Stimulated activated CD8-positive, alpha-beta memory T cell treated with anti-CD3 and anti-CD28 coated beads, Interleukin-2, amount 100 ng/mL, for 1 hour (primary cell): ENCODE measurements at places on chromosomes 3 and 15.

DNA sequence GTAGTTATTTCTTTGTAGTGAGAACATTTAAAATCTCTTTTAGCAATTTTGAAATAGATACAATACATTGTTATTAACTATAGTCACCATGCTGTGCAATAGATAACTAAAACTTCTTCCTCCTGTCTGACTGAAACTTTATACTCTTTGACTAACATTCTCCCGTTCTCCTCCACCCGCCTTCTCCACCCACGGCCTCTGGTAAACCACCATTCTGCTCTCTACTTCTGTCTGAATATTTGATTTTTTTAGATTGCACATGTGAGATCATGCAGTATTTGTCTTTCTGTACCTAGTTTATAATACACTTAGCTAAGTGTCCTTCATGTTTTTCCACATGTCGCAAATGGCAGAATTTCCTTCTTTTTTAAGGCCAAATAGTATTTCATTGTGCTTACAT lies 72.8 kb upstream of the RBM5 start:
- no peak for DNase-seq

GRCh38 chr3:139105154-139105702 lies 60.5 kb upstream of the PRR23C start:
- DNase-seq: no peak

GRCh38 chr3:52623234-52623792 lies 62.4 kb downstream of the PBRM1 start:
- DNase-seq: no peak

DNA sequence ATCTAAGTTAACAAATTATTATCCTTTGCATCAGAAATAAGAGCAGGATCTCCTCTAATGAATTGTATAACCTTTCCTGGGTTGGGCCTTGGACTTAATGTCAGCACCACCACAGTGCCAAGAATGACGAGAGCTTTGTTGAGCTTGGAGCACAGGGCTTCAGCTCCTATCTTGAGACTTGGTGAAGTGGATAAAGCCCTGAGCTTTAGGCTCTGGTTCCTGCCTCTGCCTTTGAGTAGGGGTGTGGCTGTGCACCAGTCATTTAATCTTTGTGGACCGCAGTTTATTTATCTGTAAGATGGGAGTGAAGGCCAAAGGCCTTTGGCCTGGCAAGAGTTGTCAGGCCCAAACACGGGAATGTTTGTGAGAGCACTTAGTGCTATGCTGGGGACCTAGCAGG lies 162.2 kb downstream of the VGLL4 start:
- no peak for DNase-seq

DNA sequence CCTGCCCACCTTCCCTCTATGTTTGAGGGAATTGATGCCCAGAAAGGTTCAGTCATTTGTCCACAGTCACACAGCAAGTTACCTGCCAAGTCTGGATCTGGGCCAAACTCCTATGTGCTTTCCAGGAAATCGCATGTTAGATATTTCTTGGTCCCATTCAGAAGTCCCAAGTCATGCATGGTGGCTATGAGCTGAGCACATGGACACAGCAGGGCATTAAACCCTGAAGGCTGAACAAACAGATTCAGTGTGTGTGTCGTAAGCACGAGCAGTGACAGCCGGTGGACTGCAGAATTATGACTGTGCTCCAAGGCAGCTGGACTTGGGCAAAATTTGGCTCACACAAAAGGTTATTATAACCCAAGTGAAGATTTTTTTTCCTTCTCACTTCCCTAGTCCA lies 11.4 kb upstream of the SLC6A6 start:
- no peak for DNase-seq

- no peak for DNase-seq
Observed at GRCh38 chr15:99155961-99156443, 51.1 kb downstream of the SYNM start.

DNA sequence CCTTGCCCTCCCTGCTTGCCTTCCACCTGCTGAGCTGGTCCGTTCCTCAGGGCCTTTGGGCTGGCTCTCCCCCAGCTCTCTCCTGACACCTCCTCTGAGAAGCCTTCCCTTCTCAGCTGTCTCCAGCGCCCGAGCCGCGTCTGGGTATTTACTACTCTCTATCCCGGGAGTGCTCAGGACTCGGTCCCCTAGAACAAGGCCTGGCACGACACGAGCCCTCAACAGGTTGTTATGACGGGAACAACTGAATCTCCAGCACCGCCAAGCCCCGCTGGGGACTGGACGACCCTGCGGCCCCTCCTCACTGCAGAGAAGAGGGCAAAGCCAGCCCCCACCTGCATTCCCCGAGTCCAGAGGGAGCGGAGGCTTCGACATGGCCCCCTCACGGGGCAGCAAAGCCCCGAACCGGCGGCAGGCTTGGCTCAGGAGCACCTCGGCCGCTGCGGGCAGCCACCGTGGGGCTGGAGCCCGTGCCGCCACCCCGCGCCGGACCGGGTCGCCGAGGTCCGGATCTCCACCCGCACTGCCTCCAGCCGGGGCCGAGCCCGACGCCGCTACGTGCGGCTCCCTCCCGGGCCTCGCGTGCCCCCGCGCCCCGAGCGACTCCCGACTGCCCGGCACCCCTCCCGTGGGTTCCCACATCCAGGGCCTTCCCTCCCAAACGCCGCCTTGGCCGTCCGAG lies 792 bp downstream of the TPRA1 start:
- DNase-seq: no peak

- DNase-seq: no peak
Observed at GRCh38 chr3:179355996-179356395, 8.5 kb downstream of the MFN1 start.

GRCh38 chr15:66845266-66845785 lies 143.3 kb downstream of the SMAD6 start:
- DNase-seq: no peak

DNA sequence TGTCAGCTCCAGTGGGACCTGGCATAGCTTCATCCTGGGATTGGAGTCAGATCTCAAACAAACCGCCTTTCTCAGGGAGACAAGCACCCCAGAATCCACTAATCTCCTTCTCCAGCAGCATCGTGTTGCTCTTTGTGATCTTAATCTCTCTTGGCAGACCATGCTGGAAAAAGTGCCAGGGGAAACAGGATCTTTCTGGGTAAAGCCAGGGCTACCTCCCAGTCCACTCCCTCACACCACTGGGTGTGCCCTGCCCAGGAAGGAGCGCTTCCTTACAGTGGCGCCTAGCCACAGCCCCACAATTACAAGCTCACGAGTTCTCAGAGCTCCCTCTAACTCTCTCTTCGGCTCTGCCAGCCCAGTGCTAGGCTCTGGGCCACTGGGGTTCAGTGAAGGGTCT lies 32.2 kb downstream of the RPLP1 start:
- no peak for DNase-seq

GRCh38 chr3:142663865-142664264 lies 60.0 kb upstream of the TRPC1 start:
- no peak for DNase-seq

DNA sequence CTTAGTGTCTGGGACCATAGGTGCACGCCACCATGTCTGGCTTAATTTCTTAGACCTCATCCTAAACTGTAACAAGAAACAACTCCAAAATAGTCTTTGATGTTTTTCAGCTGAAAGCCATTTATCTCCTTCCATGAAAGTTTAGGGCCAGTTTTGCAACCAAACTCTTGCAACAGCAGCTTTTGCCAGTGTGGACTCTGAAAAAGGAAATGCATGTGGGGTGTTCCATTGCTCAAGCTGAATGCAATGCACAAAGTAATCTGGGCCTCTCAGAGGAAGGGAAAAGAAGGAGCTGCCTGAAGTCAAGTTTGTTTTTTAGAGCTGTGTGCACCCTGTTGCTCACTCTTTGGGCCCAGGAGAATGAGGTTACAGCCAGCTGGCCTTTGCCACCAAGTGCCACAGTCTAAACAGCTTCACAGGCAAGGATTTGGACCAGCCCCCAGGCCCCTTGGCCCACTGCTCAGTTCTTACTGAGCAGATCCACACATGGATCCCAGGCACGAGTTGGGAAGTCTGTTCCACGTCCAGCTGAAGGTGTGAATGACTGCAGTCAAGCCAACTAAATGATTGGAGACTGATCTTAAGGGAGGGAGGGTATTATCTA lies 212.3 kb upstream of the LRRFIP2 start:
- no peak for DNase-seq

DNA sequence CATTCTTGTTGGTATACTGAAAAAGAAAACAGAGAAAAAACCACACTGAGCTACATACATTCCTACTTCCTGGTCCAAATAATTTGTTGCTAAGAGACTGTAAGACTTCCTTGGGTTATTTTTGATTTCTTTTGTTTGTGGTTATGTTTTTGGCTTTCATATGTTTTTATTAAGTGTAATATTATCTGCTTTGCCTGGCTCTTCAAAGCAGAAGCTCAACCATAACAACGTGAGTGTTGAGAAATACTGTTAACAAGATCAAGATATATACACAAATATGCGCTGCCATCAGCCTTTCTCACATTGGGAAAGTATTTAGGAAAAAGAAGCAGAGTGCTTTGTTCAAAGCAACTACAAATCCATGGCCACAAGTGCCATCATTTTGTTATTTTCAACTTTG lies 556.2 kb upstream of the CBLB start:
- no peak for DNase-seq

DNA sequence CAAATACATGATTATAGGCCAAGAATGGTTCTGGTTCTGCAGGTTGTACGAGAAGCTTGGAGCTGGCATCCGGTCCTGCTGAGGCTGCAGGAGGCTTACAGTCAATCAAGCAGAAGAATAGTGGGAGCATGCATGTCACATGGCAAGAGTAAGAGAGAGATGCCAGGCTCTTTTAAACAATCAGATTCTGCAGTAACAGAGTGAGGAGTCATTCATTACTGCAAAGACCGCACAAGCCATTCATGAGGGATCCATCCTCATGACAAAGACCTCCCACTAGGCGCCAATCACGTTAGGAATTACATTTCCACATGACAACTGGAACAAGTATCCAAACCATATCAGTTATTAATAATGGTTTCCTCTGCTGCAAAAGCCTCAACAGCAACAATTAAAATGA lies 536.8 kb downstream of the CADM2 start:
- no peak for DNase-seq

DNA sequence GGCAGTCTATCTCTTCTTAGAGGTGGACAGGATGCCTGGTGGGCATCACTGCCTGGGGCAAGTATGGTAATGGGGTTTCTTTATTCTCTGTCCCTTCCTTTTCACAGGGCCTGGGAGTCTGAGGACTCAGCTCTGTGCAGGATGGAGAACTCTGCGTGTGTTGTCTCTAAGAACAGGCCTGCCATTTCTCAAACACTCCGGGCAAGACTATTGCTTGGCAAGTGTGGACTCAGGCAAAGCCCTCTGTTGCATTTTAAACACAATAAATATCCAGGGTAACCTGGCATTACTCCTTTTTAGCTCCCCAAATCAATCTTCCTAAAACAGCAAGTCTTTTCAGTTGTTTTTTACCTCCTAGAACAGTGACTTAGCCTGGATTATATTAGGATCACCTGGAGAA lies 185.1 kb upstream of the ROPN1 start:
- no peak for DNase-seq

- DNase-seq: no peak
Observed at GRCh38 chr3:5197022-5197421, 9.5 kb downstream of the EDEM1 start.

- DNase-seq: no peak
Observed at GRCh38 chr3:39434574-39434973, 28.1 kb downstream of the RPSA start.

- DNase-seq: no peak
Observed at GRCh38 chr3:127457094-127457475, 133.4 kb downstream of the TPRA1 start.

- no peak for DNase-seq
Observed at GRCh38 chr3:58528629-58529028, 8.4 kb downstream of the ACOX2 start.

- no peak for DNase-seq
Observed at GRCh38 chr3:141407047-141407446, 38.7 kb downstream of the ZBTB38 start.

- DNase-seq: peak; percentile 43
Observed at GRCh38 chr15:63610209-63610841, 13.1 kb downstream of the FBXL22 start.

- DNase-seq: no peak
Observed at GRCh38 chr3:88988906-88989305, 118.5 kb upstream of the EPHA3 start.

DNA sequence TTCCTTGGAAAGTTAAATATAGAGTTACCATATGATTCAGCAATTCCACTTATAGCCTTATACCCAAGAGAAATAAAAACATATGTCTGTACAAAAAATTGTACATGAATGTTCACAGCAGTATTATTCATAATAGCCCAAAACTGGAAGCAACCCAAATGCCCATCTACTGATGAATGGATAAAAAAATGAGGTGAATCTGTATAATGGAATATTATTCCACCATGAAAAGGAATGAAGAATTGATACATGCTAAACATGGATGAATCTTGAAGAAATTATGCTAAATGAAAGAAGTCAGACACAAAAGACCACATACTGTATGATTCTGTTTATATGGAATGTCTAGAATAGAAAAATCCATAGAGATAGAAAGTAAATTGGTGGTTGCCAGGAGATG lies 61.4 kb downstream of the TTC23 start:
- no peak for DNase-seq

DNA sequence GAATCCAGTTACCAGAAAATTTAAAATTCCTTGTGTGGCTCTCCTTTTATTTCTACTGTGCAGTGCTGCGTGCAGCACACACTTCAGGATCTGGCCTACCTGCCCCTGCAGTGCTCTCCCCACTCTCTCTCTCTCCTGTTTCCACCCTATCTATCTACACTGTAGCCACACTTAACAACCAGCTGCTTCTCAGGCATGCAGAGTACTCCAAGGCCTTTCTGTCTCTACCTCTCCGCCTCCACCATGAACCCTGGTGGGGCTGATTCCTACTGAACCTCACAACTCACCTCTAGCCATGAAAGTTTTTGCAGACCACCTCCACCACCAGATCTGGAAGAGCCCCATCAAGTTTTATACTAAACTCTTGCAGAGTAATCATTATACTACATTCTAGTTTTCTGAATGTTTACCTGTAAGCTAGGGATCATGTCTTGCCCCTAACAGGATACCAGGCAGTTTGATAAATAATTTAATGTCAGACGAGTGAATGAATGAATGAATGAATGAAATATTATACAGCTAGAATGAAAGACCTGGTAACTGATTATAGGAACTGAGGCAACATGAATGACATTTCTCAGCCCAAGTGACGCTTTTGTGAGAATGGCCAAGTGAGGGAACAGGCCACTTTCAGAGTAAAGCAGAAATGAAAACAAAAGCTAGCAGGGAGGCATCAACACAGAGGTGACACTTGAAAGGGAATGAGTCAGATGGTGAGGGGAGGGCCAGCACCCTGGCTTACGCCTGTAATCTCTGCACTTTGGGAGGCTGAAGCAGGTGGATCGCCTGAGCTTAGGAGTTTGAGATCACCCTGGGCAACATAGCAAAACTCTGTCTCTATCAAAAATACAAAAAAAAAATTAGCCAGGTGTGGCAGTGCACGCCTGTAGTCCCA lies 363.5 kb downstream of the FOXP1 start:
- DNase-seq: no peak

DNA sequence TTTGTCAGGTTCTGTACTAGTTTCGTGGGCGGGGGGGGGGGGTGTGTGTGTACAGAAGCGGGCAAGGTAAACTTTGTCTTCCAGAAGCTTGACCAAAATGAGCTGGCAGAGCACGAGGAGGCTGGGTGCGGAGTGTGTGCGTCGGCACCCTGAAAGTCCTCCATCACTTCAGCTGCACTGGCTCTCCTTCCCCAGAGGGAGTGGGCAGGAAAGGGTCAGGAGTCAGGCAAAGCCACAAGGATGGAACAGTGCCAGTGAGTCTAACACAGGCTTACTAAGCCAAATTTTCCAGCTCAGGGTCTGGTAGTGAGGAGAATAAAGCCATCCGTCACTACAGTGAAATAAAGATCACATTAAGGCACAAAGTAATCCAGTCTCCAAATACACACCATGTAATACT lies 11.9 kb upstream of the SH3GL3 start:
- no peak for DNase-seq

GRCh38 chr15:40084650-40085049 lies 24.0 kb downstream of the BMF start:
- DNase-seq: no peak
